ENCODE measurements at places on chromosomes 1 and 21.
A peak's percentile ranks its signal among the peaks of the same experiment; 100 is the strongest.

GRCh38 chr1:25917996-25918395 is 11.8 kb upstream of the STMN1 start:
- no peak for DNase-seq

GRCh38 chr1:26432793-26433192 is 672 bp downstream of the DHDDS start:
- DNase-seq: no peak

DNA sequence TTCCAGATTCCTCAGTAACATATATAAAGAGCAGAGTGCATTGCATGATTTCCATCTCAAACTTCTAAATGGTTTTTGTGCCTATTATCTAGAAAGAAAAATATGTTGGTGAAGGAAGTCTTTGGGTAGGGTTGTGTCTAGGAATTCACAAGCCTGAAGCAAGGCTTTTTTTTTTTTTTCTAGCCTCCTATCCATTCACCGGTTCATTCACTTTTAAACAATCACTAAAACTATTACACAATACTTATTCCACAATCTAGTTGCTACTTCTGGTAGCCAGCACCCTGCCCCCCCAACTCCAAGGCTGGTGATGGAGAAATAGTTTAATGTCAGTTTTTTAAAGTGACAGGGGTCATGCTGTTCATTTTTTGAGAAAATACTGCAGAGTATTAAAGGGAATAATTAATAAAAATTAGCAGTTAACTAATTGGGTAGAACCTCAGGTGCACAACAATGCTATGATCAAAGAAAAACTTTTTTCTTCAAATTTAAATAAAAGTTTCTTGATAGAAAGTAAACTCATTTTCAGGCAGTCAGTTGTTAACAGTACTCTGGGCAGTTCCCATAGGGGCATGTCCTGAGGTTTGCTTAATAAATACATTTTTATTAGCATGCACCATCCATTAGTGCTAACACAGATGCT is 10.9 kb downstream of the IRF2BP2 start:
- no peak for DNase-seq

DNA sequence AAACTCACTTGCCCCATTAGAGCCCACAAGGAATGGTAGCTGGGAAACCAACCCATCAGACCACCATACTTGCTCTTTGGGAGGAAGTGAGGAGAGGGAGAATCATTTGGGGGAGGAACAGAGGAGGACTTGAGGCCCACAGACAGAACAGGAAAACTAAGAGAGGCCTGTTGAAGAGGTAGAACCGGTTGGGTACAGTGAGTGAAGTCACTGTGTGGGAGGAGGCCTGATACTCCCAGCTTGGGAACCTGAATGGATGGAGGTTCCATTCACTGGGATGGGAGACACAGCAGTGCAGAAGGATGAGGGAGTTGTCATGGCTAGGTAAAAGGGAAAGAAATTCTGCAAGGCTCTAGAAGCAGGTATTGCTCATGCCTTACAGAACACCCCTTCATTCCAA is 63.4 kb upstream of the PSEN2 start:
- no peak for DNase-seq

DNA sequence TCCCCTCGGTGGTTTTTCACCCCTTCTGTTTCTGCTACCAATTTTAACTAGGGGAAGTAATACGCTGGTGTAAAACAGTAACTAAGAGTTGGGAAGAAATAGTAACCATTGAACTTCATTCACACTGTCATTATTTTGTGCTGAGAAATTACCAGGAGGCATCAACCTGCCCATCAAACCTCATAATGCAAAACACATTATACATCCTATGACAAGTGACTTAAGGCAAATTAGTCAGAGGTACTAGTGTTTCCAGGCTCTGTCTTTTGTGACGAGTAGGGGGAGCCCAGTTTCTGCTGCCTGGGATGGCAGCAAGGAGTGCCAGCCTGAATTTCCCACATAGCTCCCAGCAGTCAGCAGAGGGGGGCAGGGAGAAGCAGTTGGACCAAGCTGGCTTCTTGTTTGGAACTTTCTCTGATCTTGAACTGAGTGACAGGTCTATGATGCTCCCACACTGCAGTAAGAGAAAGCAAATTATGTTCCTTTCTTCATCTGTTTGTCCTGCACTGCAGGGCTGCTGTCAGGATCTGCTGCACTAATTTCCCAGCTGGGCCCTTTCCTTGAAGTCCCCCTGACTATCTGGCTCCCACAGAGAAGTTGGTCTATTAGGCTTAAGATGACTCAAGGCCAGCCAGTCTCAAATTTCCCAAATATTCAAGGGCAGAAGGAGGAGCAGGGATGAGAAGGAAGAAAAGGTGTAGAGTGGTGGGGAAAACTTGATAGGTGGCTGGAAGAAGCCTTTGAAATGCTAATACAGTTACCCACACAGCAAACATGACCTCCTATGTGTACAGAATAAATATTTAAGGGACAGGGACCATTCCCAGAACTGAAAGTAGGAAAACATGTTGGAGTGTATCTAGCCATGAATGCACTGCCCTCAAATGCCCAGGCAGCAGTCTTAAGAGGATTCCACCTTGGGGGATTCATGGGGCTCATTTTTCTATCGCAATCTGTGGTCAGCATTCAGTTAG is 322.8 kb downstream of the SEC16B start:
- DNase-seq: no peak

GRCh38 chr21:46448108-46448507 is 10.6 kb upstream of the DIP2A start:
- no peak for DNase-seq

DNA sequence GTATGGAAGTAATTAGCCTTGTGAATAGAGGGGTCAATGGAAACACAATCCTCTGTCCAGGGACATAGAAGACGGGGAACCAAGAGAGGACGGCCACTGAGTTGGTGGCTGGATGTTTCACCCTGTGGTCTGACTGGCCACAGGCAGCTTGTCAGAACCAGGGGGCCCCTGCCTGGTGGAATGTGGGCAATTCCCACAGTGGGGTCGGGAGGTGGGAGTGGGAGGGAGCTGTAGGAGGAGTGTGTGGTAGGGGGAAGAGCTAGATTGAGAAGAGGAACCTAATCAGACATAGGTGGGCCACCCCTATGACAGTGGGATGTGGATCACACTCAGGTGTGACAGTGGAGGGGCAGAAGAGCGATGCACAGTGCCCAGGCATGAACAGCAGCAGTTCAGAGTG is 31.3 kb downstream of the TRIM62 start:
- DNase-seq: no peak

- no peak for DNase-seq
Measured at GRCh38 chr1:82690411-82690810, 889.7 kb downstream of the ADGRL2 start.

DNA sequence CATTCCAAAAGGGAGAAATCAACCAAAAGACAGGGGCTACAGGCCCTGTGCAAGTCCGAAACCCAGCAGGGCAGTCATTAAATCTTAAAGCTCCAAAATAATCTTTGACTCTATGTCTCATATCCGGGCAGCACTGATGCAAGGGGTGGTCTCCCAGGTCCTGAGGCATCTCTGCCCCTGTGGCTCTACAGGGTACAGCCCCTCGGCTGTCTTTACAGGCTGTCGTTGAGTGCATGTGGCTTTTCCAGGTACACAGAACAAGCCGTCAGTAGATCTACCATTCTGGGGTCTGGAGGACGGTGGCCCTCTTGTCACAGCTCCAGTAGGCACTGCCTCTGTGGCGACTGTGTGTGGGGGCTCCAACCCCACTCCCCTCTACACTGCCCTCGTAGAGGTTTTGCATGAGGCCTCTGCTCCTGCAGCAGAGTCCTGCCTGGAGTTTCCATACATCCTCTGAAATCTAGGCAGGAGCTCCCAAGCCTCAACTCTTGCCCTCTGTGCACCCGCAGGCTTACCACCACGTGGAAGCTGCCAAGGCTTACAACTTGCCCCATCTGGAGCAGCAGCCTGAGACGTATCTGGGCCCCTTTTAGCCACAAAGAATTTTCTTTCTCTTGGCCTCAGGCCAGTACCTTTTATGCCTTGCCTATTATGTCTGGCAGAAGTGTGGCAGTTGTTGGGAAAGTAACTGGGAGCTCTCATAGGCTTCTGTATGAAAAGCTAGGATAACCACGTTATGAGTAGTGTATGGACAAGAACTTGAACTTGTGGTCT is 52.5 kb downstream of the POU2F1 start:
- no peak for DNase-seq

GRCh38 chr1:43452789-43453441 is 816 bp downstream of the HYI start:
- no peak for DNase-seq

- no peak for DNase-seq
Measured at GRCh38 chr1:41164727-41165126, 77.4 kb downstream of the SCMH1 start.

GRCh38 chr21:45123440-45123839 is 49.1 kb downstream of the ADARB1 start:
- no peak for DNase-seq

DNA sequence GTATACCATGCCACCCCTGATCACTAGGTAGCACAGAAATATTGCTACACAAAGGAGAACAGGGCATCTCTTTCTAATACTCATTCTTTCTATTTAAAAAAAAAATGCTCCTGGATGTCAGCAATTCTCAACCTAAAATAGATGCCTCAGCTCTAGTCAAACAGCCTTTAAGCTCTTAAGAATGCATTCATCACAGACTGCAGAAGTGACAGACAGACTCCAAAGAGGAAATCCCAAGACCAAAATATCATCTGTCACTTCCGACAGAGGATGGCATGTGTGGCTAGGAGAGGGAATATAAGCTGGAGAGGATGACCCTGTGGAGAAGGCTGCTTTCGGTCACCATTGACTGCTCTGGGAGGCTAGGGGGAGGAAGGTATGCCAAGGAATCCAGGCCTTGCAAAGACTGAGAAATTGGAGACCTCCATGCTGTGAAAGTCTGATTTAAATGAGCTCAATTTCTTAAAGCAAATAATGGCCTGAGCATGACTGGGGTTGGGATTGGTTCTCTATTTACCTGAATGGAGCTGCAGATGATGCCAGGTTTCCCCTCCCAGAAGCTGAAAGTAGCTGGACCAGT is 277.4 kb downstream of the BRINP2 start:
- no peak for DNase-seq

DNA sequence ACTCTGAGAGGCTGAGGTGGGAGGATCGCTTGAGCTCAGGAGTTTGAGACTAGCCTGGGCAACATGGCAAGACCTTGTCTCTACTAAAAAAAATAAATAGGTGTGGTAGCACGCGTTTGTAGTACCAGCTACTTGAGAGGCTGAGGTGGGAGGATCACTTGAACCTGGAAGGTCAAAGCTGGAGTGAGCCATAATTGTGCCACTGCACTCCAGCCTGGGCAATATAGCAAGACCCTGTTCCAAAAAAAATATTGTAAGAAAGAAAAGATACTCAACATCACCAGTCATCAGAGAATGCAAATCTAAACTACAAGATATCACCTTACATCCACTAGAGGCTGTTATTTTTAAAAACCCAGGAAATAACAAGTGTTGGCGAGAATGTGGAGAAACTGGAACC is 32.5 kb downstream of the ZNF644 start:
- DNase-seq: no peak

DNA sequence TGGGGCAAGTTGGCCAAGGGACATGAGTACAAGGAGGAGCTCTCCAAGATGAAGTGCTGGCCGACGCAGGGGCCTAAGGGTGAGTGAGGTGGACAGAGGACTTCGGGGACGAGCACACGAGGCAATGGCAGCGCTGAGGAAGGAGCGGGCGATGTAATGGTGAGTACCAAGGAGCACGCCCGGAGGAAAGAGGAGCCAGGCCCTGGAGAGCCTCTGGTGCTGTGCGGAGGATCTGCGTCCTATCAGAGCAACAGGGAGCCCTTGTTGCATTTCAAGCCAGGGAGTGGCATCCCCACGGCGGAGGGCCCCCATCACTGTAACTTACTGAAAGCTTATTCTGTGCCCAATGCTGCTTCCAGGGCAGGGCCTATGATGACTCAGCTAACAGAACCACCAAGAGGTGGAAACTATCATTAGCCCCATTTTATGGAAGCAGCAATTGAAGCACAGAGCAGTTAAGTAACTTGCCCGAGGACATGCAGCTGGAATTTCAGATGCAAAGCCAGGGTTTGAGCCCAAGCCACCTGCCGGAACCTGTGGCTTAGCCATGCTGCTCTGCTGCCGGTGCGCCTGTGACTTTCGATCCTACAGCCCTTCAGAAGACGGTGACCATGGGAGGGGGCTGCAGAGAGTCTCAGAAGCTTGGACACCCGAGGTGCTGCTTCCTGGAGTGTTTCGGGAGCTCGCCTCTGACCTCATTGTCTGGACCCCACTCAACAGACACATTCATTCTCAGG is 17.6 kb upstream of the AJAP1 start:
- DNase-seq: no peak

DNA sequence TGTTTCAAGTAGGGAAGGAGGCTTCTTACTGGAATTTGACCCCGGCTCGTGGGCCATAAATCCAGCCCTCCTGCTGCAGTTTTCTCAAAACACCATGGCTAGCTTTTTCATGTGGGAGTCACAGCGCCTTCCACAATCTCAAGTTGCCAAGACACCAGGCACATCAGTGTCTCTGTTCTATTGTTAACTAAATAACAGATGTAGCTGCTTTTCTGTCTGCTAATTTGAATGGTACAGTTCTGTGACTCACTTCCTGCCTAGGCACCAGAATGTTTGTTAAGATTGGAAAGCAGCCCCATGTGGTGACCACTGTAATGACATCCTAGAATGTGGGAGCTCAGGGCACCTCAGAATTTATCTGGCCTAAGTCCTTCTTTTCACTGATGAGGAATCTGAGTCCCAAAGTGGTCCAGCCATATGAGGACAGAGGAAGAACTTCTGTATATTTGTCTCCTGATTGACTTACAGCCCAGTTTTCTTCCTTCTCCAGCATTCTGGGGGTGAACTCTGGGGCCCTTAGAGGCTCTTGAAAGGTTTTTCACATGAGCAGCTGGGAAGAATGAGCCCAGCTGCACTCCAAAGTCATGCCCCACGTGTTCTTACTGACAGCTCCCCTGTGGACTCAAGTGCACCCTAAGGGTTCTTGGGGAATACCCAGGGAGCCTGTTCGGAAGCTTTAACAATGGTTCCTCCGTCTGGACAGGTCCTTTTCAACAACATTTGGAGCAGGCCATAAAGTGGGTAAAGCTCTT is 27.5 kb downstream of the TRIM45 start:
- DNase-seq: no peak

GRCh38 chr1:151147132-151147503 is 687 bp upstream of the SEMA6C start:
- no peak for DNase-seq

DNA sequence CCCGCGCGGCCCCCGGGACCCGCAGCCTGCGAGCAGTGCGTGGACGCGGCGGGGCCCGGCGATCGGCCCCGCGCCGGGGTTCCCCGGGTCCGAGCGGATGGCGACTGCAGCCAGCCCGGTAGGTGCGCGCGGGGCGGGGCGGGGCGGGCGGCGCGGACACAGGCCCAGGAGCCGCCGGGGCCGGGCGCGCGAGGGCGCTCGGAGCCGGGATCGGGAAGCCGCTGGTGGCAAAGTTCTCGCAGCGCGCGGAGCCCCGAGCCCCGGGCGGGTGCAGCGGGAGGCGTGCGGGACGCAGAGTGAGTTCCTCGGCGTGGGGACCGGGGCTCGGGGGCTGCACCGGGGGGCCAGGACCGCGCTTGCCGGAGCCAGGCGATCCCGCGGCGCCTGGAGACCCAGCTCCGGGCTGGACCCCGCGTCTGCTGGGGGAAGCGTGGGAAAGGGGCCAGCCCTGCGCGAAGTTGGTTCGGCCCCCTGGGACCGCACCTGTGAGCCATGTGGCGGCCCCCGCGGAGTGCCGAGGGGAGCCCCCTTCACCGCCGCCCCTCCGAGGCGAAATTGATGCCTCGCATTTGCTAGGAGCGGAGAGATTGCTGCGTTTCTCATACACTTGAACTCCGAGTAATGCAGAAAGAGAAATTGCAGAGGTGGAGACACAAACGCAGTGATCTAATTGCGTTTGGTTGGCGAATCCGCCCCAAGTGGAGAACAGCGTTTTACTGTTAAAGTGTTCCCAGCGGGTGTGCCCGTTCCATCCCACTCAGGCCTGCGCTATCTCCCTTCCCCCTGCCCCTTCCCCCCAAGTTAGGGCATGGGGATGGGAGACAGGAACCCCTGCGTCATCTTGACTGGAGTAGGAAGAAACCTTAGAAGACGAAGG is 228.9 kb upstream of the TMEM51 start:
- DNase-seq: peak; percentile 64
